ENCODE measurements at places on chromosomes 3 and 15.
A peak's percentile ranks its signal among the peaks of the same experiment; 100 is the strongest.

DNA sequence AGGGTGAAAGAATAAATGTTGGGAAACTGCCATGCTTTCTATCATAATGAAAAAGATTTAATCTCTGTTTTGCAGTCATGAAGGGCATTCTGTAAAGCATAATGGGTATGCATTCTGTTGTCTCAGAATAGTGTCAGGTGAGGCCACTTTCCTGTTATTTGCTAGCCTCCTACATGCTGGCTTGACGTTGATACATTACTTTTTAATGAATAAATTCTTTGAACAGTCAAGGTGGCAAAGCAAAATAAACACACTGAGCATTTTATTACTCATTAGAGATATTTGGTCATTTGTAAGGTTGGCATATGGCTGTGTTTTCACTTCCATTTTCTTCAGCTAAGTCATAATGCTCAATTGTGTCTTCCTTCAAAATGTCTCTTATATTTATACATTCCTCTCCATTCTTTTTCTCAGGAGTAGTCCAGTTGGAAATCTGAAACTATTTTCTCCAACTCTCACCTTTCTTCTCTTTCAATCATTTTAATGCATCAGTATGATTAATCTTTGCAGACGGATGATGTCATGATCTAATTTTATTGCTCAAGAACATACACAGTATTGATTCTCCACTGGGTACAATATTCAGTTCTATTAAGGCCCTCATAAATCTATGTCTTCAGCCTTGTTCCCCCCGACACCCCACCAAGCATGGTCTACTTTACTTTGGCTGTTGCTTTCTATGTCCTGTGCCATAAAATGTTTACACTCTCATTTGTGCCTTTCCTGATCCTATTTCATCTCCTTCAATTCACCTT, 290.7 kb downstream of the GBE1 start:
- no peak for DNase-seq

DNA sequence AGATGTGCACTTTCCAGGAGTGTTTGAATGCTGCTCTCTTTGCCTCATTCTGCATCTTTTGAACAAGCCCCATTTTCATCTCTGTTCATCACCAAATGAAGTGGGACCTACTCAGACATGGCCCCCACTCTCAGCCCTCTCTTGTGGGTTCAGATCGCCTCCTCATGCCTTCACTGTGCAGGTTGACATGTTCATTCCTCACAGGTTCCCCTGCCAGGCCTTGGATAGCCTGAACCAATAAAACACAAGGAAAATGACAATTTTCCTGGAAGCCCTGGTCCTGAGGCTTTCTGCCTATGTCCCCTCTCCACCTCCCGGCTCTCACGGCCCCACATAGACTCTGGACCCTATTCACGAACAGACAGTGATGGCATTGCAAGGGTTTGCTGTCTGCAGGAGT, 17.7 kb downstream of the KLF15 start:
- DNase-seq: no peak

GRCh38 chr15:70100474-70101341, 3.0 kb upstream of the TLE3 start:
- DNase-seq: peak; percentile 47

GRCh38 chr15:69515508-69515907, 62.9 kb downstream of the RPLP1 start:
- no peak for DNase-seq

- DNase-seq: peak; percentile 41
These were observed 148.6 kb downstream of the CD47 start for GRCh38 chr3:107942244-107942643.

DNA sequence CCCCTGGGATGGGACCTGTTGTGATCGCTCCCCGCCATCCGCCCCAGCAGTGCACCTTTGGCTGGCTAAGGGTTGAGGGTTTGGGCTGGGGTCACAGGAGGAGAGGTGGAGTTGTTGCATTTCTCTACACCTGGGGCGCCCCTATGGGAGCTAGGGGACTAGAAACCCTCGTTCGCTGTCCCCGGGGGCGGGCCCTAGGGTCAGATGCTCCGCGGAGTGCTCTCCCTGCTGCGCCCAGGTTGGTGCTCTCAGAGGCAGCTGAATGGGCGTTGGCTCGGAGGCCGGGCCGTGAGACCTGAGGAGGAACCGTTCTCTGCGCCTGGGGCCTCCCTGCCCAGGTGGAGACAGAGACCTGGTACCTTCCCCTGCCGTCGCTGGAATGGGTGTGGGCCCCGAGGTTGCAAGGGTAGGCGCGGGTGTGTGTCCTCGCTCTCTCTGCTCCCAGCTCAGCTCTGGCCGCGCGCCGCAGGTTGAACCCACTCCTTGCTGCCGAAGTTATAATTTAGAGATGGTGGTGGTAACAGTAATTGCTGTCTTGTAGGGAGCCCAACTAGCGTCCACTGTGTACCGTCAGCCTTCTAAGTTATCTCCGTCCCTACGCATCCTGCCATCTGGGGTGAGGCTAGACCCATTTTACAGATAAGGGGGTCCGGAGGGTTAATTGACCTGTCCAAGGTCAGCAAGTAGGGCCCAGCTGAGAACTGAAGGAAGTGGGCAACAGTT, 965 bp downstream of the FLNB start:
- DNase-seq: peak; percentile 13

GRCh38 chr3:49807431-49808114, 4.5 kb downstream of the INKA1 start:
- DNase-seq: no peak

DNA sequence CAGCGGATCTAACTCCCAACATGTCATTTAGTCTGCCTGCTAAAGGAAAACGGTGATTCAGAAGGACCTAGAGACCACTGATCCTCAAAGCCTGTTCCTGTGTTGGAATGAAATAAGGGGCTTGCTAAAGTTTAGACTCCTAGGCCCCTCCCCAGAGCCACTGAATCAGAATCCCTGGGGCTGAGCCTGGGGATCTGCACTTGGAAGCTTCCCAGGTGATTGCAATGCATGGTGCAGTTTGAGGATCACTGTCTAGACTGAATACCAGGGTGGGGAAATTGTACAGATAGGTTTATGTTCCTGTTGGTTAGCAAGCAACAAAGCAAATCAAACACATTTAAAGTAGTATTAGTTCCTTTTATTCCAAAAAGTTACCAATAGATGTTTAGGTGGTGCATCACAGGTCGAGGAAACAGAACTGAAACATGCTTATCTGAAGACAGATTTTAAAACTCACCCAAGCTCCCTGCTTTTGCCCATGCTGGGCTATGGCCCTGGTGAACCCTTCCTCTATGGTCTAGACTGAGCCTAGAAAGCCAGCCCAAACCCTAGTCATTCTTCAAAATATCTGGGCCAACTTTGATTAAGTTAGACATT, 29.6 kb upstream of the SPTBN5 start:
- DNase-seq: no peak

DNA sequence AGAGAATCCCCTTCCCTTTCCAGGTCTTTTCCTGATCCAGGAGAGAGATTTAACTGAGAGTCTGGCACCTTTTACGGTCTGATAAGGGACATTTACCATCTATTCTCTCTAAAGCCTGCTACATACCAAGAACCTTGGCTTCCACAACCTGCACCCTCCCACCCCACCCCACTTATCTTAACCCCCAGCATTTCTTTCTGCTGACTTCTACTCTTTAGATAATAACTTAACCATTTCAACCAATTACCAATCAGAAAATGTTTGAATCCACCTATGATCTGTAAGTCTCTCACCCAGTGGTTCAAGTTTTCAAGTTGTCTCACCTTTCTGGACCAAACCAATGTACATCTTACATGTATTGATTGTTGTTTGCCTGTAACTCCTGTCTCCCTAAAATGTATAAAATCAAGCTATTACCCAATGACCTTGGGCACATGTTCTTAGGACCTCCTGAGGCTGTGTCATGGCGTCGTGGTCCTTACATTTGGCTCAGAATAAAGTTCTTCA, 74.0 kb downstream of the MCF2L2 start:
- DNase-seq: no peak

GRCh38 chr3:183460081-183461055, 31.9 kb upstream of the MCF2L2 start:
- DNase-seq: no peak

- DNase-seq: no peak
These were observed 517.2 kb downstream of the FOXP1 start for GRCh38 chr3:71066356-71066755.

DNA sequence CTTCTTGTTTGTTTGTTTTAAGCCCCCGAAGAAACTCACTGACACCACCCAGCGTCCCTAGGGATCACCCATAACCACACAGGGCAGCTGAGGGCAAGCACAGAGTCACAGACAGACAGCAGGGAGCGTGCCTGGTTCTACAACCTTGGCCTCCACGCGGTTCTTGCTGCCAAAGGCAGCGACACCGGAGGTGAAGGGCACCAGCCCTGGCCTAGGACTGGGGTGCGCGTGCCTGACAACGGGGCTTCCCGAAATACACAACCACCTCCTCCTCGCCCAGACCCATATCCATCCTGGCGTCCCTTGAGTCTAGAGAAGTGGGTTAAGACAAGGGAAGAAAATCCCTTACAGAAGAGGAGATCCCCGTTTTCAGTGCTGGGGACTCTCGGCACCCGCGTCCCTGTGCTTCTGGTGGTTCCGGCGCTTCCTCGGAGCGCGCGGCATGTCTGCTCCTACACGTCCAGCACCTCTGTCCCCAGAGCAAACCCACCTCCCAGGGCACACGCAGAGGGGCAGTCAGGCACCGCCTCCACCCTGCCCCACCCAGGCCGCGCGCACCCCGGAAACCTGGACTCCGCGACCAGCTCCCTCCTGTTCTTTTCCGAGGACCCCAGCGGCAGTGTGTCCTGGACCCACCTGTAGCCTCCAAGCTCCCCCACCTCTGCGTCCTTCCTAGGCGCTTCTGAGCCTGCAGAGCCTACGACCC, 911 bp downstream of the RFTN1 start:
- DNase-seq: peak; percentile 31

DNA sequence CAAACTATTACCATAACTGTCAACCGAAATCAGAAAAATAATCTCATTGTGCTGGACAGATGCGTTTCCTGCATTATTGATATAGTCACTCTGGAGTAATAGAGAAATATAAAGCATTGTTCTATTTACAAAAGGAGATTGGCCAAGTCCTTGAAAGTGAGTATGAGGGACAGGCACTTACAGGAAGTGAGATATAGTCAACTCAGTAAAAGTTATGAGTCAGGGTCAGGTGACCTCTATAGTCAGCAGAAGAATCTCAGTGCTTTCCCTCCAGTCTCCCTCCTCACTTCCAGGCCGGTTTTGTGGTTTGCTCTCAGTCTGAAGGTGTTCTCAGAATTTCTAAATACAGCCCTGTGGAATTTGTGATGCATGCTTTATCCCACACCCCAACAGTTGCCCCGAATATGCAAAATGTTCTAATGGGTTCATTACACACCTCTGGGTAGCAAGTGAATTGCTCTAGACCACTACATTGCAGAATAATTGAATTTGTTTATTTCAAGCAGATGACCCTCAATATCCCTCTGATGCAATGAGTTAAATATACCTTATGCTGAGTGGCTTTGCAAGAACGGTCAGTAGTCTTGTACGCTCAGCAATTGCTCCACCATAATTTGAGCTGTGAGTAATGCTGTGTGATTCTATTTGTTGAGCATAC, 787.7 kb downstream of the MCTP2 start:
- no peak for DNase-seq

GRCh38 chr3:125186800-125187598, 25.5 kb downstream of the SLC12A8 start:
- DNase-seq: no peak

Data from activated T-cell treated with anti-CD3 and anti-CD28 coated beads for 24 hours (primary cell).